ENCODE measurements at places on chromosomes 12 and 14. TPM values are rescaled to one million over a fixed set of nuclear protein-coding genes. Genes with fewer than 3 reads are reported as not detected.

- no peak for DNase-seq
These were observed 39.8 kb downstream of the PRIMA1 start for GRCh38 chr14:93748208-93749075.

- no peak for DNase-seq
These were observed 58.2 kb downstream of the ESR2 start for GRCh38 chr14:64235652-64236640.

- DNase-seq: no peak
These were observed 678 bp downstream of the INF2 start for GRCh38 chr14:104689881-104690711.

GRCh38 chr12:57479043-57479375, 657 bp downstream of the ARHGAP9 start:
- DNase-seq: peak; percentile 41

DNA sequence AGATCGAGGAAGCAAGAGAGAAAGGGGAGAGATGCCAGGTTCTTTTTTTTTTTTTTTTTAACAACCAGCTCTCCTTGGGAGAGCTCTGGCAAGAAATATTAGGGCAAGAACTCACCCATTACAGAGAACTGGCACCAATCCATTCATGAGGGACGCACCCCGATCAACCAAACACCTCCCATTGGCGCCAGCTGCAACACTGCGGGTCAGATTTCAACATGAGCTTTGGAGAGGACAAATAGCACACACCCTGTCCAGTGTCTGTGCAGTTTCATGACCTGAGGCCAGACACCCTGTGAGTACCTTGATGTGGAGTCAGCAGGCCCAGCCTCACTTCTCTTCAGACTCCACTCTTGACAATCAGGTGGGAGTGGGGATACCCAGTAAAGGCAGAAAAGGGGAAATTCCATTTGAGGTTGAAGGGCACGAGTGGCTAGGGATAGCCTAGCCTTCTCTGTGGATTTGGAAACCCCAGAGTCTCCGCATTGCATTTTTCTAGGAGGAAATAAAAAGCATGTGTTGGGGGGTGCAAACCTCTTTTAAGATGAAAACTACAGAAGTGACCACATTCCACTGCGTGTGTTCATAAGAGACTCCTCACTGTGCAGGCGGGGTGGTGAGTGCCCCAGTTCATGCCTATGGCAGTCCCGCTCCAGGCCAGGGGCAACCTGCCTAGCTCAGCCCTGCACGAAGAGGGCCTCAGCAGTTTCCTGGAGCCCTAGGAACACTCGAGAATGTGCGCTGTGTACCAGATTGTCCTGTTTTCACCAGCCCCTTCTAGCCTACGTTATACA, 42.4 kb upstream of the GPATCH2L start:
- no peak for DNase-seq

GRCh38 chr12:484096-484495, 24.4 kb downstream of the B4GALNT3 start:
- no peak for DNase-seq

DNA sequence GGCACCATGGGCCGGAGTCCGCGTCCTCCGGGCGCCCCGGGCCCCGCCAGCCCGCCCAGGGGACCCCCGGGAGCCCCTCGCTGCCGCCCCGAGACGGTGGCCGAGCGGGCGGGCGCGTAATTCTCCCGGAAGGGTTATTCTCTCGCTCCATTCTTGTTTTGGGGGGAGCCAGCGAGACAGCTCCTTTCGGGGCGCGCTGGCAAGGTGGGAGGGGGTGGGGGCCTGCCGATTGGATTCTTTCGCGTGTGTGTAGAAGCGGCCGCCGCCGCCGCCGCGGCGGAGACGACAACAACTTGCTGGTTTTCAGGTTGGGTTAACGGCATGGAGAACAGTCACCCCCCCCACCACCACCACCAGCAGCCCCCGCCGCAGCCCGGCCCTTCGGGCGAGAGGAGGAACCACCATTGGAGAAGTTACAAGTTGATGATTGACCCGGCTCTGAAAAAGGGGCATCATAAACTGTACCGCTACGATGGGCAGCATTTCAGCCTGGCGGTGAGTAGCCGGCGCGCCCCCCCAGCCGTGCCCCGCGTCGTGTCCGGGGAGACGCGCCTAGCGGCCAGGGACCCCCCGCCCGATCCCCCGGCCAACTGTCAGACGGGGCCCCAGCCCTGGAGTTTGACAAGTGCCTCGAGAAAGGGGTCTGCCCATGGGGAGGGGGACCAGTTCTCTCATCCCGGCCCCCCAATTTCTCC, 755 bp downstream of the SETD1B start:
- peak; percentile 70 for DNase-seq

DNA sequence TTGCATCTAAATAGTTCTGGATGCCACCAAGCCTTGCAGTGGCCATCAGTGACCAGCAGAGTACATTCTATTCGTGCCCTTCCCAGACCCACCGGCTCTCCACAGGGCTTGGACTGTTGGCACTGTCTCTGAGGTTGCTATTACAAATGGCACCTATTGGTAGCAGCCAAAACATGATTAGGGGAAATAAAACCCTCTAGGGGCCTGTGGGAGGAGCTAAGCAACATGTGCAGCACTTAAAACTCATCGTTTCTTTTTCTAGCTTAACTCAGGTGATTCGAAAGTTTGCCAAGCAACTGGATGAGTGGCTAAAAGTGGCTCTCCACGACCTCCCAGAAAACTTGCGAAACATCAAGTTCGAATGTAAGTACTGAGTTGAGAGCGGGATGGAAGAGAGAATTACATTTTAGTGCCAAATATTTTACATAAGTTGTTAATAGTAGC, 65.4 kb upstream of the RIC8B start:
- no peak for DNase-seq

GRCh38 chr12:66059666-66060065, 70.9 kb downstream of the LLPH start:
- DNase-seq: no peak

DNA sequence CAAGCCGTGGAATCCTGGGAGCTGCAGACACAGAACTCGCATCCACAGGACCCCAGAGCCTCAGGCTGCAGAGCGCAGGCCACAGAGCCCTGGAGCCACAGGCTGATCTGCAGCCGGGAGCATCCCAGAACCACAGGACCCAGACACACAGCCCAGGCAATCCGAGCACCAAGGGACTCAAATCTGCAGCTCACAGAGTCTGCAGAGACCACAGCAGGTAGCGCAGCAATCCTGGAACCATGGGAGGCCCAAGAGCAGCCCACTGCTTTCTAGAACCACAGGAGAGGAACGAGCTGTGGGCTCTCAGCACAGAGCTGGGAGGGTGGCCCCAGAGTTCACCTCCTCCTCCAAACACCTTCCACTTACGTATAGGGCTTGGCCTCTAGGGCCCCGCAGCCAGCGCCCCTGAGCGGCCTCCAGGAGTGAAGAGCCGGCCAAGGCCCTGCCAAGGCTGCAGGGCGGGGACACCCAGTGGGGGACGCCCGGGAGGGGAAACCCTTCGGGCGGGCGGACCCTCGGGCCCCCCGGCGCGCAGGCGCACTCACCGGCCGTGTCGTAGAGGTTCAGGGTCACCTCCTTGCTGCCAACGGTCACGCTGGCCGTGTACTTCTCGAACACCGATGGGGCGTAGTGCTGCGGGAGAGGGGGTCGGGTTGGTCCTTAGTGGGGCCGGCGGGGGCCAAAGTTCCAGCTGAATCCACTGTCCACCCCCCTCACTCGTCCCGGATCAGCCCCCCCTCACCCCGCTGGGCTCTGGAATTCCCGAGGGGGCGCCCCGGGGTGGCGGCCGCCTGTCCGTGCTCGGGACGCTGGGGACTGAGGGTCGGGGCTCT, 665 bp downstream of the RHOF start:
- DNase-seq: peak; percentile 85

DNA sequence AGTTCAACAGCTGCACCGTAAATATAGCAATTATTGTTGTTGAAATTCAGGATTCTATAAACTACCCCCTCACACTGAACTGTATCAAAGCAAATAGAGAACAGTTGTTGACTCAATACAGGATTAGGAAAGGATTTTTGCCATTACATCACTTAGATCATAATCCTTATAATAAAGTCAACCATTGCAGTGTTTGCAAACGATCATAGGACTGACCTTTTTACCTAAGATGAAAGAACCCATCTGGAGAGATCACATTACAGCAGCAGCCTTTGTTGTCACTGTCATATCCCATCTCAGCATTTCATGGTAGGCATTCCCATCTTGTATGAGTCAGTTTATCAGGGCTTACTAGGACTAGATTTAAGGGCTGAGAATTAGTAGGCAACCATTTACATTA, 96.1 kb downstream of the IPO8 start:
- no peak for DNase-seq

NXPH4 gene
- total RNA-seq: 0.41 TPM

C12orf54 gene
- total RNA-seq: not detected

HOXC10 gene
- total RNA-seq: not detected

STXBP6 gene
- not detected for total RNA-seq

PLEKHD1 gene
- not detected for total RNA-seq

PUS1 gene
- total RNA-seq: 68.2 TPM

Measured in activated CD8-positive, alpha-beta T cell treated with anti-CD3 and anti-CD28 coated beads for 36 hours (primary cell).